ENCODE measurements at places on chromosomes 4 and X.

DNA sequence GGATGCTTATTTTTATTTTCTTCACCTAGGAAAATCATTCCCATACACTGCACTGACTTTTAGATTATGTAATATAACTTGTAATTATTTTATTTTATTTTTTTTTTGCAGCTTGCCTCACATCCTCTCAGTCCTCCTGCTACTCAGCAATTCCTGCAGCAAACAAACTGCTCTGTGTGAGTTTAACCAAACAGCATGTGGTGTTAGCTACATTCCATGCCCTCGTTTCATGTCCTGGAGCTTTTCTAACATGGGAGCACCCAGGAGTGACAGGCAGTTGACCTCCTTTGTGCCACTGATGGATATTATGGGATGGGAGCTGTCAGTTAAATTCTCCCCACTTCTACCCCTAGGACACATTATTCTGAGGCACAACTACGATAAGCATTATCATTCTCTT is 24.8 kb downstream of the CXCL1 start:
- DNase-seq: no peak

DNA sequence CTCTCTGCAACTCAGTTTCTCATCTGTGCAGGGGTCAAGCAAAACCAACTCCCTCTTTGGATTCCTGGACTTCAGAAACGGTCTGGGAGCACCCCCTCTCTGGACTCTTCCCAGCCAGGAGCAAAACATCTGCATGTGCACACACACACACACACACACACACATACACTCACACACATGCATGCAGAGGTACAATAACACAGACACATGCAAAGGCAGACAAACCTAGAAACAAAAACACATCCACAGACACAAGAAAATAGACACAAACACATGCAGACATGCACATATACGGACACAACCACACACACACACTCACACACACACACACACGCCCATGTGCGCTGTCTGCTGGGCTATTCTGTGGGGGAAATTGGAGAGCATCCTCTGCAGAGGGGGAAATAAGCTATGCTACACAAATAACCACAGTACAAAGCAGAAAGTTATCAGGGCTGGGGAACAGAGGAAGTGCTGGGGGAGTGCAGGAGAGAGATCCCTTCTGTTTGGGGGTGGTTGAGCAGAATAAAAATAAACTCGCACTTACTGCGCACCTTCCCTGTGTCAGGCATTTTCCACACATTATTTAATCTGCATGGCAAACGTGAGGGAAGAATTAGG is 19.9 kb downstream of the IQSEC2 start:
- DNase-seq: no peak

- DNase-seq: no peak
Observed at GRCh38 chr4:18203966-18204365, 182.4 kb upstream of the LCORL start.

- DNase-seq: no peak
Observed at GRCh38 chr4:27000122-27000521, 139.5 kb downstream of the STIM2 start.

GRCh38 chr4:145785391-145786008 is 105.6 kb downstream of the C4orf51 start:
- peak; percentile 18 for DNase-seq

DNA sequence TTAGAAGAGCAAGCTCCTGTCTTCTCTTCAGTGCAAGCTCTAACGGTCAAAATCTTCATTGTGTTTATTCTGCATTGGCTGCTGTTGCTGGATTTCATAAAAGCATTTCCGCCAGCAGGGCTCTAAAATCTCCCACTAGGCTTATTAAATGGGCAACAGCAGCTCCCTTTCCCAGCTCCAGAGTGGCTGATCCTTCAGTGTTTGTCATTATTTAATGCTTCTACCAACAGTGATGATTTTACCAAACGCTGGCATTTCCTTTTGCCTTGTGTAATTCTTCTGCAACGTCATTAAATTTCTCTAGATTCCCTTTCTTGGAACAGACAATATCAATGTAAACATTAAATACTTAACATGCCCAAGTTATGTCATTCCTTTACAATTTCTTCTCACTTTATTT is 20.1 kb downstream of the SLC7A11 start:
- peak; percentile 58 for DNase-seq

- DNase-seq: no peak
Observed at GRCh38 chr4:153728660-153729059, 31.2 kb downstream of the RNF175 start.

DNA sequence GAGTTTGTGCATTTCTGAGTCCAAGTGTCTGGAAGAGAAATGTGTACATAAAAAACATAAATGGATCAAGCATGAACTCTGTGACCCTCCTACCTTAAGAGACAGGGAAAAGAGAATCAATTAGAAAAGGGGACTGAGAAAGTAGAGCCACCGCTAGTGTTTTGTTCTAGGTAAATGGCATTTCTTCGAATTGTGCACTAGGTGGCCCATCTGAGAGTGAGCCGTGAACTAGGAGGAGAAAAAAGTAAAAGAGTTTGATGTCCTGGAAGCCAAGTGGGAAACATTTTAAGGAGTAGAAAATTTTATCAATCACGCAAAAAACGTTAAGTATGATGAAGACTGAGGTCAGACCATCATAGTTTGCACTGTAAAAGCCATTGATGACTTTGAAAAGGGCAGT is 55.1 kb downstream of the NAF1 start:
- no peak for DNase-seq

- no peak for DNase-seq
Observed at GRCh38 chr4:82524570-82525152, 37.1 kb downstream of the TMEM150C start.

GRCh38 chr4:113832803-113833202 is 71.3 kb upstream of the CAMK2D start:
- DNase-seq: no peak

- DNase-seq: no peak
Observed at GRCh38 chr4:114093221-114093715, 113.8 kb upstream of the ARSJ start.

DNA sequence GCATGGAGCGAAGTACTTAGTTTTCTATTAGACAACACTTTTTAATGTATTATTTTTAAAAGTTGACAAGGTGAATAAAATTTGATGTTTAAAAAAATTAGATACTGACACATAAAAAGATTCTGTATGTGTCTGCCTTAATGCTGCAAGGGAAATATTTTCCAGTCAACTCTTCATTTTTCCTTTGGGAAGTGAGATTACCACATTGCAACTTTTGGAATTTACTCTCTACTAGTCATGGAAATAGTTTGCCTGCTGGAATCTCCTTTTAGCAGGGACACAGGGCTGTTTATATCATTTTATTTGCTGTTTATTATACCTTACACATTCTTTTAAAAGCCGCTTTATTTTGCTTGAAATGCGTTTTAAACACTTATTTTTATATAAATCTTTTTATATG is 135.1 kb downstream of the MID1 start:
- DNase-seq: no peak

GRCh38 chrX:53694642-53695041 is 8.1 kb upstream of the HUWE1 start:
- no peak for DNase-seq

GRCh38 chr4:24166501-24166900 is 276.7 kb upstream of the PPARGC1A start:
- DNase-seq: no peak

DNA sequence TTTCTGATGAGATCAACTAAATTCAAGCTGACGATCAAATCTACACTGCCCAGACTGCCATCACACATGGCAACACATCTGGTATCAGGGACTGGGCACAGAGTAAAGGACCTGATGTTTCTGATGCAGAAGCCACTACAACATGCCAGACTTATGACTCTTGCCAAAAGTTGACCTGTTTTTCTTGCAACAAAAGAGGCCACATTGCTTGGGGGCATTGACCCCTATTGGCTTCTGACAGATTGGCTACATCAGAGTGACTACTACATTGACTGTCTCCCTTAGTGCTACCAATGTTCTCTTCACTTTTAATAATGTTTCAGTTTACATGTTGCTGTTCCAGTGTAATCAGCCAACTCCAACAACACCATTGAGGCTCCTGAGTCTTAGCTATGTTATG is 15.3 kb upstream of the SMIM10 start:
- no peak for DNase-seq

DNA sequence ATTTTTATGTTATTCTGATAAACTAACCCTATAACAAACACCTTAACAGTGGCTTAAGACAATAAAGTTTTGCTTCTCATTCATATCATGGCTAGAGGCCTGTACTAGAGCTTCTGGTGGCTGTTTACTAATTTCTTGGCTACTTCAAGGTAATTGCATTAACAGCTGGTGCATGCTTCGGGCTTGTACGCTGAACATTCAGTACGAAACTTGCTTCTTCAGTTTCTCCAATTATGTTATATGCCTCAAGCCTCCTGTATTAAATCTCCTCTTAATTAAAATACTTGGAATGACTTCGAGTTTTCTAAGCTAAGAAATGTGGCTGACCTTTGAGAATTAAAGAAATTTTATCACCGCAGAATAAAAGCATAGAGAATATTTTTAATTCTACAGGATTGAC is 138.9 kb upstream of the TRAM1L1 start:
- no peak for DNase-seq

DNA sequence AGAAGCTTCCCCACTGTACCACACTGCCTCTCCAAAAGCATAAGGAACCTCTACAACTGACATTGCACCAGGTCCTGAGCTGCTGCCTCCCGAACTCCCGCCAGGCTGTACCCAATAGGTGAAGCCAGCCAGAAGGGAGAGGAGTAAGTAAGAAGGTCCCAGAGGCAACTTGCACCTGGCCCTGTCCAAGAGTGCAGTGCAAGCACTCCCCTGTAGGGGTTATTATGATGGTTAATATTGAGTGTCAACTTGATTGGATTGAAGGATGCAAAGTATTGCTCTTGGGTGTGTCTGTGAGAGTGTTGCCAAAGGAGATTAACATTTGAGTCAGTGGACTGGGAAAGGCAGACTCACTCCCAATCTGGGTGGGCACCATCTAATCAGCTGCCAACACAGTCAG is 879.3 kb upstream of the SLIT2 start:
- DNase-seq: no peak

DNA sequence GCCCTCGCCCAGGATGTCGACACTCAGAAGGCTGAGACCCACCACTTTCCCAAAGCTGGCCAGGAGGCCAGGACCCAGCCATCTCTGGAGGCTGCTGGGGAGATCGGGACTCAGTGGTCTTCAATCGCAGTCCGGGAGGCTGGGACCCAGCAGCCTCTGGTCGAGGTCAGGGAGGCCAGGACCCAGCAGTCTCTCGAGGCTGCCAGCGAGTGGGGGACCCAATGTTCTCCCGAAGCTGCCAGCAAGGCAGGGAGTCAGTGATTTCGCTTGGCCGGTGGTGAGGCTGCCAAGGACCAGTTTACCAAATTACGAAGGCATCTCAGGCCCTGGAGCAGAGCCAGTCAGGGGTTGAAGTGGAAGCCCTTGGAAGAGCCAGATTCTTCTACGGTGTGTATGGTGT is 181.6 kb downstream of the NAF1 start:
- no peak for DNase-seq

GRCh38 chr4:1172228-1172851 is at the start of gene SPON2:
Gene SPON2 (minus strand): TSS chr4:1172583.
- no peak for DNase-seq

DNA sequence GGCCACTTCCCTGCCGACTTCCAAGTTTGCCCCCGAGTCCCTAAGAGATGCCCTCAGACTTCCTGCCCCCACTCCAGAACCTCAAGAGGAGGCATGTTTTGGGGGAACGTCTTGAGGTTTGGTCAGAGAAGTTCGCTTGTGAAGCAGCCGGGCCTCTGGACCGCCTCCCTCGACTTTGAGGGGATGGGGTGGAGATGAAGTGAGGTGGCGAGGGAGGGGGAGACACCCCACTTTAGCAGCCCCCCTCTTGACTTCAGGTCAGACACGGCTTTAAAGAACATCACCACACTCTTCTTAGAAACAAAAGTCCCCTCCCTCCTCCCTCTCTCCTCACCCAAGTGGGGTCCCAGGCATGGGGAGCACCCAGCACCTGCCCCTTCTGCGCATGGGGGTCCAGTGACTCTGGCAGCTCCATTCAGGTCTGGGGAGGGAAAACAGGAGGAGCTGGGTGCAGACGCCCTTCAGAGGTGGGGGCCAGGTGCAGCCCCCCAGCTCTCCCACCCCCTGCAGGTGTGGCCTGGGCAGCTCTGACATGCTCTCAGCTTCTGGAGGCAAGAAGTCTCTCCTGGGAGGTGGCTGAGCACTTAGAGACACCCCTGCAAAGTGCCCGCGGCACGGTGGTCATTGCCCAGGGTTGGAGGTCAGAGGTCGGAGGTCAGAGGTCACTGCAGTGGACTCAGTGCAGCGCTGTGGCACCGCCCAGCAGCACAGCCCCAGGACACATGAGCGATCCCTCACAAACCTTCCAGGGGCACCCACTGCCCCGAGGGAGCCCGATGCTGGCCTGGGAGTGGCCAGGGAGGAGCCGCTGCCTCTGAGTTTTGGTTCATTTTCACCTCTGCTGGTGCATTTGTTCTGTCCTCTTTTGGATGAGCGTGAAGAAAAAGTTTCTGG is 108.8 kb downstream of the CPZ start:
- DNase-seq: no peak

DNA sequence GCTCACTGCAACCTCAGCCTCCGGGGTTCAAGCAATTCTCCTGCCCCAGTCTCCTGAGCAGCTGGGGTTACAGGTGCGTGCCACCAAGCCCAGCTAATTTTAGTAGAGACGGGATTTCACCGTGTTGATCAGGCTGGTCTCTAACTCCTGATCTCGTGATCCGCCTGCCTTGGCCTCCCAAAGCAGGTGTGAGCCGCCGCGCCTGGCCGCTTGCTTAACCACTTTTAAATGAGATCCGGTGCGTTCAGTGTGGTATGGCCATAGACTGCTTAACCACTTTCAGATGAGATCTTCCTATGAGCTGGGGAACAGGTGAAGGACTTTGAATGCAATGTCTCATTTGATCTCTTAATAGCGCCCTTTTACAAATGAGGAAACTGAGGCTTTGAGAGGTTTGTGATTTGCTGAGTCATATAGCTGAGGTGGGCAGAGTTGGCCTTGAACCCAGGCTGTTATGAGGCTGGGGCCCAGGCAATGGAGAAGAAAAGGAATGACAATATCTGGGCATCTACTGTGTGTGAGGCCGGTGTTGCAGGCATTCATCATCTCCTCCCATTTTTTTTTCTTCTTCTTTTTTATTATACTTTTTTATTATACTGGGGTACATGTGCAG is 41.9 kb upstream of the NSG1 start:
- no peak for DNase-seq

DNA sequence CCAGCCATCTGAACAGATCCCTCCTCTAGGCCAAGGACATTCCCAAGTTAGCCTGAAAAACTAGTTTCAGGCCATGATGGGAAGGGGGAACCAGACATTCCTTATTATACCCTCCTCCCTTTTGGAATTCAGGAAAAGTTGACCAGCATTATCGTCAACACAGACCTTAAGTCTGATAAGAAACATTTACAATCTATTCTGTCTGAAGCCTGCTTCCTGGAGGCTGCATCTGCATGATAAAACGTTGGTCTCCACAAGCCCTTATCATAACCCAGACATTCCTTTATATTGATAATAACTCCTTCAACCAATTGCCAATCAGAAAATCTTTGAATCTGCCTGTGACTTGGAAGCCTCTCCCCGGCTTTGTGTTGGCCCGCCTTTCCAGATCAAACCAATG is 44.3 kb downstream of the EFHC2 start:
- DNase-seq: no peak

GRCh38 chrX:109874548-109874947 is 128.4 kb upstream of the TMEM164 start:
- DNase-seq: no peak

- no peak for DNase-seq
Observed at GRCh38 chr4:38056011-38056685, 96.0 kb downstream of the PTTG2 start.

- no peak for DNase-seq
Observed at GRCh38 chr4:7189475-7190277, 2.7 kb upstream of the SORCS2 start.

GRCh38 chr4:23956601-23957364 is 66.9 kb upstream of the PPARGC1A start:
- no peak for DNase-seq
